Cardiac septum (tissue), 1 donor: ENCODE measurements at places on chromosomes 6 and 20.
A peak's percentile ranks its signal among the peaks of the same experiment; 100 is the strongest.

DNA sequence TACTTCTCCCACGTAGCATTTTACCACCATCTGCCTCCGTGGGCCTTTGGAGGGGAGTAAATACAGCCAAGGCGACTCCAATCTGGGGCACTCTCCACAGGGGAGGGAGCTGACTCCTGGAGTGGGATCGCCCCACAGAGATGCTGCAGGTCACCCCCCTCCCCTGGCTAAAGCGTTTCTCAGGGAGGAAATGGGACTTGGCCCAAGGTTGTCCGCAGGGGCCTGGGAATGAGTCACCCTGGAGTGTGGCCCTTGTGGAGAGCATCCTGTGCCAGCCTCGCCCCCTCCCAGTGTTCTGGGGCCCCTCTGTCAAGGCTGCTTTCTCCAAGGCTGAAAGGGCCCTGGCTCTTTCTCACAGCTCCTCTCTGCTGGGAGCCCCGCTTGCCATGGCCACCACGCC lies 84.5 kb upstream of the QKI start:
- DNase-seq: no peak

- no peak for DNase-seq
Observed at GRCh38 chr20:42792052-42792451, 397.7 kb downstream of the PTPRT start.

GRCh38 chr20:884983-885952 lies 30.9 kb downstream of the ANGPT4 start:
- DNase-seq: no peak

DNA sequence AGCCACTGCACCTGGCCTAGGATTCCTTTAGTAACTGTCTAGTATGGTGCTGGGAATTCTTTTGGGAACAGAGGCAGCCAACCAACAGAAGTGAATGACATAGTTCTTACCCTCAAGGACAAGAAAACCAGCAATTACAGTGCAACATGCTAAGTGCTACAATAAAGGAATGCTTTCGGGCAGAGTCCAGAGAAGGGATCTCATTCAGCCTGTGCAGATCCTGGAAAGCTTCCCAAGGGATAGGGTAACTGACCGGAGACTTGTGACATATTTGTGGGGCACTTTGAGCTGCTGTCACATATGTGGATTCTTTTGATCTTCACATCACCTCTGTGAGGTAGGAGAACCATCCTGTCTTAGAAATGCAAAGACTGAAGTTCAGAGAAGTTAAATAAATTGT lies 46.8 kb downstream of the C6orf15 start:
- DNase-seq: no peak

GRCh38 chr6:116217069-116217468 lies 36.8 kb downstream of the TSPYL4 start:
- no peak for DNase-seq

- no peak for DNase-seq
Observed at GRCh38 chr6:57207141-57207540, 15.0 kb downstream of the RAB23 start.

GRCh38 chr6:43949551-43949991 lies 177.7 kb downstream of the MRPL14 start:
- peak; percentile 35 for DNase-seq

- no peak for DNase-seq
Observed at GRCh38 chr20:33062105-33062824, 8.6 kb downstream of the BPIFB3 start.

- DNase-seq: no peak
Observed at GRCh38 chr20:36856195-36856594, 19.7 kb upstream of the TLDC2 start.

GRCh38 chr6:44203955-44204354 lies 12.8 kb upstream of the MYMX start:
- DNase-seq: peak; percentile 4

GRCh38 chr6:63788569-63788968 lies 153.0 kb downstream of the PHF3 start:
- DNase-seq: no peak

DNA sequence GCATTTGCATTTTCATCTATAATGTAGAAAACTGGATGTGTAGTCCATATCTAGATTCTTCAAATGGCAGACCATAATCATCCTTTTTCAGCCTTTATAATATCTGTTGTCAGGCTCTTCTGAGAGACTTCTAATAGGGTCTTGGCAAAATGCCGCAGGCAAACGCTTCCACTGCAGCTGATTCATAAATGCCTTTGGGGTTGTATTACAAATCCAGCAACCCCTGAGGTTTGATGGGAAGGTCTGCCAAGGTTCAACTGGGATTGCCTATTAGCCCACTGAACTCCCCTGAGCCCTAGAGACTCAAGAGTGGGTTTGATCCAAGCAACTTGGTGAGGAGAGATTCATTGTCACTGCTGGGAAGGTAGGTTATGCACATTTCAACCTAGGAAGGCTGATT lies 365.2 kb upstream of the POU3F2 start:
- no peak for DNase-seq

GRCh38 chr6:116385459-116385802 lies 14.7 kb downstream of the DSE start:
- no peak for DNase-seq

DNA sequence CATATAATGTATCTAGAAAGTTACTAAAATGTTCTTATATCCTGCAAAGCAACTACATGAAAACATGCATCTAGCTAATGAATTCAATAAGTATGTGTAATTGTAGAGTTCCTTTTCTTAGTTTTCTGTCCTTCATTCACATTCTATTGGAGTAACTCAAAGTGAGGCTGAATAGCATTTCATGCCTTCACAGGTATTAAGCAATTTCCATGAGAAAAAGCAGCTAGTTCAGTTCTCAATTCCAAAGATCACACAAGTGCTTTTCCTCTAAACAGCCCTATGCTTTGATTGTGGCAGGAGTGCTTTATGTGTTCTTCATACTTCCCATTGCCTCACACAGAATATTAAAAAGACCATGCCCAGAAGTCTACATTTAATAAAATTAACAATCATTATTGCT lies 274.9 kb downstream of the RFPL4B start:
- no peak for DNase-seq

DNA sequence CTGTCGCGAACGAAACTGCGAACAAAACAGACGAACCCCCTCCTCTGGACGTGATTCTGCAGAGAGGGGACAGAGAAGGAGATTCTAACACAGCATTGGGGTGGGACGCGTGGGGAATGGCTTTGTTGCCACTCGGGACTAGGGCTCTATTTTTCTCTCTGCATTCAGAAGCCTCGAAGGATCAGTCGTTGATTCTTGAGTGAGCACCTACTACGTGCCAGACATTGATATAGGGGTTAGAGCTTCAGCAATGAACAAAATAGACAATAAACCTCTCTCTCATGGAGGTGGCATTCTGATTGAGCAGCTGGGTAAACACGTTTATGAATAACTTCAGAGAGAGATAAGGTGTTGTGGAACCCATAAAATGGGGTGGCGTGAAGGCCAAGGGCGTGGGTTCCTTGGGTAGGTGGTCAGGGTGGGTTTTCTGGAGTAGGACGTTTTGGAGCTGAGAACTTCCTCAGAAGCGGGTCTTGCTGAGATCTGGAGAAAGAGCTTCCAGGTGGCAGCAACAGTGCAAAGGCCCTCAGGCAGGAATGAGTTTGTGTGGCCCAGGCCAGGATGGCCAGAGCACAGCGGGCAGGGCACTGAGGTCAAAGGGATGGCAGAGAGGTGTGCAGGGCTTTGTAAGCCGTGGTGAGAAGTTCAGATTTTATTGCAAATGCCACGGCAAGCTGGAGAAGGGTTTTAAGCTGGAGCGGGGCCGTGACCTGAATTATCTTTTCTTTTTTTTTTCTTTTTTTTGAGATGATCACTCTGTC lies 884 bp downstream of the SLC2A10 start:
- no peak for DNase-seq

DNA sequence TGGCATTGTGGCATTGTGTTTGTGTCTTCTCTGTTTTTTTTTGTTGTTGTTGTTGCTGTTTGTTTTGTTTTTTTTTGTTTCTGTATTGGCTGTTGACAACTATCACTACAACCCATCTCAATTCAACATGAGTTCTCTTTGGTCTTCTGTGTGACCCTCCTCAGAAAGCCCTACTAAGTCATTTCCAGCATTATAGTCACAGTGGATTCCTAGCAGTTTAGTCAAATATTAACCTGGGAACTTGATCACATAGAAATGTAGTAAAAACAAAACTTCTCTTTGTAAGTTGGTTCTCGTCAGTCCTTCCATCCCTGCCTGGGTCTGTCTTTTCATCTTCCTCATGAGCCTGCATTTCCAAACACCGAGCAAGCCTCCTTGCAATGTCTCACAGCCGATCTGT lies 16.8 kb downstream of the SLC17A2 start:
- DNase-seq: no peak

DNA sequence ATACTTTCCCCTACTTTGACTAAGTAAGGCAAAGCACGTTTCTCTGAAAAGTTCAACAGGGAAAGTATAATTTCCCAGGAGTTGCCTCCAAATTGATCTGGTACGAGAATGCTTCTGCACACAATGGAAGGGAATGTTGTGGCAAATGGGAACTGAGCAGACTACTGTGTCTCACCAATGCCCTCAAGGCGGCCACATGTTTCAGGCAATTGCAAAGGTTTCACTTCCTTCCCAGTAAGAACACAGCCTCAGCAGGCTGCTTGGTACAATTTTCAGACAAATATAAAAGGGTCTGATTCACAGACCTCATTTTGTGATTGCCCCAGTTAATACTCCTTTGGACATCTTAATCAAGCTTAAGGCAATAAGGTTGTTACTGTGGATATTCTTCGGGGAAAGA lies 71.2 kb downstream of the KIAA0319 start:
- DNase-seq: no peak

- no peak for DNase-seq
Observed at GRCh38 chr6:5287205-5287965, 26.1 kb downstream of the FARS2 start.

- DNase-seq: no peak
Observed at GRCh38 chr20:11277170-11277569, 603.4 kb upstream of the JAG1 start.

DNA sequence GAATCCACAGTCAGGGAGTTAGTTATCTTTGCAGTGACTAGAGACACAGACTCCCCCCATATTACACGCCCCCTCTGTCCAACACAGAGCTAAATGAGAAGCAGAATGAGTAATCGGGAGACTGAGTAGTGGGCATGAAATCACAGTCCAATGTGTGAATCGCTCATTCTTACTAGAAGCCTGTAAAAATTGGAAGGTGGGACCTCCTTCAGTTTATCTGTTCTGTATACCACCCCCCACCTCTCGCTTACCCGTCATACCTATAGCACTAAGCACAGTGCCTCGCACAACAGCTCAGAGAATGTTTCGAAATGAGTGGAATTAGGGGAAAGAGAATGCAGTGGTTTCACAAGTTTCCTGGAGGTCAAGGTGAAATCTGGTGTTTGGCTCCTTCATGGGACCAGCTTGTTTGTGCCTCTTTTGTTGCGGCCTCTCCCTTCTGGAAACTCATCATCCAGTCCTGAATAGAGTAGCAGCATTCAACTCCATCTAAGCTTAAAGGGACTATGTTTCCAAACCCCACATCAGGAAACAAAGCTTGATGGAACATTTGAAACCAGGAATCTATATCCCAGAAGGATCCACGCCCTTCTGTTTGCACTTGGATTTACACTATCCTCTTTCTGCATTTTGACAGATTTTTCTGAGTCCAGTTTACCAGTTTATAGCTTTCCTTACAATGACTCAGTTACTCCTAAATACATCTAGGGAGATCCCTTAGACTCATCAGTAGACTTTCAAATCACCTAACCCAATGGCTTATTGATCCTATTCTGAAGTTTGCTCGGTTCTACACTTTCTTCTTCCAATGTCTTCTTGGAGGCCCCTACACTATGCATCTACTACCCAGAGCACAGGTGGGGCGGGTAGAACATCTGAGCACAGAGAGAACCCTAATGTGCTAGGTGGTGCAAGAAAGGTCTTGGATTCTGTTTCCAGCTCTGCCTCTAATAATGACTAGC lies 59.2 kb upstream of the PIM1 start:
- no peak for DNase-seq

- no peak for DNase-seq
Observed at GRCh38 chr6:56484669-56485068, 158.0 kb downstream of the DST start.

GRCh38 chr6:44094403-44095242 lies 32.6 kb downstream of the MRPL14 start:
- no peak for DNase-seq

- no peak for DNase-seq
Observed at GRCh38 chr20:61967300-61967699, 98.4 kb downstream of the TAF4 start.

DNA sequence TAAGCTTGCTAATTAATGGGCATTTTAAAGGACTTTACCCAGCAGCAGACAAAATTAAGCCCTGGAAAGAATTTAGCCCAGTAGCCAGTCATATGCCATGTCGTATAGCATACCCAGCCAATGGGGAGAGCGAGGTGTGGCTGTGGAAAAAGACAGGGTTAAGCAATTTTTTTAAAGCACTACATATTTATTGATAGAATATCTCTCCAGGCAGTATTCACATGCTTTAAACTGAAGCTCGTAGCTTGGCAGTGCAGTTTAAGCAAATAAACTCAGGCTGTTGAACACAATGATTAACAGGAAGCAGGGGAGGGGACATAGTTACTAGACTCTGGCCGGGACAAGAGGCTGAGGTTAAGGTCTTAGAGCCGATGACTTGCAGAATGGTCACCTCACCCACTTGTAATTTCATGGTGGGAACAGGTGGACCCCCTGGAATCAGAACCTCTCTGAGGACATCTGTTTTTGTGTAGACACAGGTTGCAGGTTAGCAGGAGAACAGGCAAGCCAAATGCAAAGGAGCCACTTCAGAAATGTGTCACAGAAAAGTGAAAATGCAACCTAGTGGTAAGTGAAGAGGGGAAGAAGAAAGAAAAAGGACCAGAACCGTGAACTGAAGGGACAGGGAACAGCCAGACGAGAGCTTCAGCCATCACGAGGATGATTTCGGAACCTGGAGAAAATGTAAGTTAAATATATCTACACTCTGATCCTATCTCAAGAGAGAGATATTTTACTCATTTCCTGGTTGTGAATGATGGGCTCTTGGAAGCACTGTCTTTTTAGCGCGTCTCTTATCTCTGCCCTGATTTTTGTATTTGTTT lies 7.2 kb downstream of the GCNT2 start:
- DNase-seq: no peak

GRCh38 chr20:40798066-40798465 lies 109.0 kb upstream of the MAFB start:
- DNase-seq: no peak

DNA sequence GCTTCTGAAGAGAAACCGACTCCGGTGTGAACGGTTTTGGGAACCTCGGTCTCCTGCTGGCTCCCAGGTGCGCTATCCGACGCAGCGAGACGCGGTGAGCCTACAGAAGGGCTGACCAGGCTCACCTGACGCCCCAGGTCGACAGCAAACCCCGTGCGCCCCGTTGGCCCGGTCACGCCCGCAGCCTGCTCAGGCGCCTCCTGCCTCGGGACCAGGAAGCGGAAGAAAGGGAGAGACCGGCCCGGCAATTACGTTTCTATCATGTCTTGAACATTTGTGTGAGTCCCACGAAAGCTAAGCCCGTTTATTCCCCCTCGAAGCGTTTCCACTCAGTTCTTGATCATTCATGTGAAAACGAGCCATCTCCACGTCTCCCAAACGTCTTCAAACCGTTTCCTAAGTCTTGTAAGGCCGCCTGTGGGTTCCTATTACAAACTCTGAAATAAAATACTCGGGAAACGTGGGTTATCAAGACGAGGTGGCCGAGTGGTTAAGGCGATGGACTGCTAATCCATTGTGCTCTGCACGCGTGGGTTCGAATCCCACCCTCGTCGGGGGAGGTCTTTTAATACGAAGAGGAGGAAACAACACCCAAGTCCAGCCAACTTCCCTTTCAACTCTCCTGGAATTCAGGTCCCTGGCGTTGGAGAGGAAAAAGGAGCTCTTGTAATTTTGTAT lies 150.5 kb upstream of the PRSS16 start:
- no peak for DNase-seq
